Thymus (tissue), 14 donors: ENCODE measurements at places on chromosomes 6 and 20.

GRCh38 chr20:62233684-62234083 is 4.6 kb upstream of the OSBPL2 start:
- no peak for DNase-seq

DNA sequence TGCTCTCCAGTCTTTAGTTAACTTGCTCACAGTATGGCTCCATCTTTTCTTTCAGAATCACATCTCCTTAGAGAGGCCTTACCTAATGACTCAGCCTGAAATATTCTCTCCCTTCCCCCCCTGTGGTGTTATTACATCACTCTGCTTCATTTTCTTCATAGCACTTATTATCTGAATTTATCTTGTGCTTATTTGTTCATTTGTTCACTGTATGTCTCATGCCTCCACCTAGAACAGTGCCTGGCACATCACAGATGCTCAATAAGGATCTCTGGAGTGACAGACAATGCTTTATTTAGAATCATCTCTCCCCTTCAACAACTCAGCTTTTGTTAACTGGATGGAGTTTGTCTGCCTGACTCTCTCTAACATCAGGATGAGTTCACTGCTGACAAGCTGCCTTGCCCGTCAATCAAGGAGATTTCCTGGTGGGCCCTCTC is 96.6 kb upstream of the MAN1A1 start:
- no peak for DNase-seq

- no peak for DNase-seq
Measured at GRCh38 chr6:139853302-139853992, 479.0 kb upstream of the CITED2 start.

- no peak for DNase-seq
Measured at GRCh38 chr20:9663423-9663822, 149.0 kb downstream of the LAMP5 start.

DNA sequence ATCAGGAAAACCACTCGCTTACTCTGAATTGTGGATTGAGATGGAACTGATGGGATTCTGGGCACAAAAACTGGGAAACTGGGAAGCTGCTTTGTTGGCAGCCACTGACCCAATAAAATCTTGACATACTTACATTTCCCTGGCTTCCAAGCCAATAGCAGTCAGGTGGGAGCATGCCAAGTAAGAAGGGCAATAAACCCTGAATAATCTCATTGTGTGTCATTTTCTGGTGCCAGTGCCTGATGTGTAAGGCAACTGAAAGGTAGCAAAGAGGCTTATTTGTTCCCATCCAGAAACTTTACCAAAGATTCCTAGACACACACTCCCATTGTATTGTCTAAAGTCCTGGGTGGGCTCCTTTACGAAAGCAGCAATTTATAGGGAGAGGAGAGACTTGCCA is 93.2 kb downstream of the TBX18 start:
- no peak for DNase-seq

DNA sequence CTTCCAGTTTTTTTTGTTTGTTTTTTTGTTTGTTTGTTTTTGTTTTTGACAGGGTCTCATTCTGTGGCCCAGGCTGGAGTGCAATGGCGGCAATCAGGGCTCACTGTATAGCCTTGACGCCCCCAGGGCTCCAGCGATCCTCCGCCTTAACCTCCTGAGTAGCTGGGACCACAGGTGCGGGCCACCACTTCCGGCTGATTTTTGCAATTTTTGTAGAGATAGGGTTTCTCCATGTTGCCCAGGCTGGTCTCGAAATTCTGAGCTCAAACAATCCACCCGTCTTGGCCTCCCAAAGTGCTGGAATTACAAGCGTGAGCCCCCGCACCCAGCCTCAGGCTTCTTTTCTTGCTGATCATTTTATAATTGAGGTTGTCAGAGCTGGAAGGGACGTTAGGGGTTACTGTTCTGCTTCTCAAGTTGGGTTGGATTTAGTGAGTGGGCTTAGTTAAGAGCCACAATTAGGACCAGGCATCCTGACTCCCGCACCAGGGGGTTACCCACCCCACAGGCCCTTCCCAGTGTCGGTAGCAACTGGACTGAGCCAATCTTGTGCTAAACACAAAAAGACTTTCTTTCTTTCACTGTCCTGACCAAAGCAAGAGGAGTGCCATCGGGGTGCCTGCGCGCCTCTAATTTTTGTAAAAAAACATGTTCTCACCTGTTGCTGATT is 13.1 kb upstream of the ZSCAN9 start:
- DNase-seq = no peak

DNA sequence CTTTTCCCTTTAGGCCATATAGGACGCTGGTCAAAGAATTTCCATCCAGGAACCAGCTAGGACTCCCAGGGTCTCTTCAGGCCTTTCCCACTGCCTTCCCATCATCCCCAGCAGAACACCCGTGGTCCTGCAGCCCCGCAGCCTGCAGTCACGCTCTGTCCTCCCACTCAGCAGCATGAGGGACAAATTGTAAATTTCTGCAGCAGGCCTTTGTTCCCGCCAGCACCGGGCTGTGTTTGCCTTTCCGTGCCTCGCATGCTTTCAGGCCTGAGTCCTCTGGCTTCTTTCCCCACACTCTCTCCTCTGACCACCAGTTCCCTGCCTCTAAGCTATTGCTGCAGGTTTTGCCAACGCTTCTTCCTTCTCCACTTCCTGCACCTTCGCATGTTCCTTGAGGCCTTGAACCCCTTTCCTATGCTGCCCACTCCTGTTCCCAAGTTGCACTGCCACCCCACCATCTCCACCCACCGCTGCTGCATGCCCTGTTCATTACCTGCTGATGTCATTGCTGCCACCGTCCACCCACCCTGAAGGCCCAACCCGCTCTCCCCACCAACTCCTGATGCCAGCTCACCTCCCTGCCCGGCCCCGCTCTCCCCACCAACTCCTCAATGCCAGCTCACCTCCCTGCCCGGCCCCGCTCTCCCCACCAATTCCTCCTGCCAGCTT is 49.8 kb downstream of the RNASET2 start:
- DNase-seq = no peak

DNA sequence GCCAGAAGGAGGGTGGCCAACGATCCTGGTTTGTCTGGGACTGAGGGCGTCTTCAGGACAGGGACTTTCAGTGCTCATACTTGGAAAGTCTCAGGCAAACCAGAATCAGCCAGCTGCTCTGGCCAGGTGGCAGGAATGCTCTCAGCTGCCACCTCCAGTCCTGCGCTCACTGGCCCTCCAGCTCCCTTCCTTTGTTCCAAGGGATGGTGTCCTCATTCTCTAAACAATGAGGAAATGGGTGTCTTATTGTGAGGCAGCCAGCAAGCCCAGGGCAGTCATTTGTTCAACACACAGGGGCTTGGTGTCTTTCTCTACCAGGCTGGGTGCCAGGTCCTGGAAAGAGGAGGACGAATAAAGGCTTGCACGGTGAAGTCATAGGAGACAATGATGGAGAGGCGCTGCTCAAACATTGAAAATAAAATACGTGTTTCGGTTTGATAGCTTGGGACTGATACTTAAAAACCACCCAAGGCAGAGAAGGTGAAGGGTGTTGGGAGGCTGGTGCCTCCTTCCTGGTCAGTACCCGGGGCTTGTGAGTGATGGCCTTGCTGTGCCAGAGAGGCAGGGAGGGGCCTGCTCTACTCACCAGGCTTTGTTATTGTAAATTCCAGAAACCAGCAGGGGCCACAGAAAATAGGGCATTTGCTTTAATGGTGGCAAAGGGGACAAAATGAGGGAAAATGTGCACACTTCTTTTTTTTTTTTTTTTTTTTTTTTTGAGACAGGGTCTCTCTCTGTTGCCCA is 11.3 kb upstream of the TMEM181 start:
- DNase-seq = no peak

DNA sequence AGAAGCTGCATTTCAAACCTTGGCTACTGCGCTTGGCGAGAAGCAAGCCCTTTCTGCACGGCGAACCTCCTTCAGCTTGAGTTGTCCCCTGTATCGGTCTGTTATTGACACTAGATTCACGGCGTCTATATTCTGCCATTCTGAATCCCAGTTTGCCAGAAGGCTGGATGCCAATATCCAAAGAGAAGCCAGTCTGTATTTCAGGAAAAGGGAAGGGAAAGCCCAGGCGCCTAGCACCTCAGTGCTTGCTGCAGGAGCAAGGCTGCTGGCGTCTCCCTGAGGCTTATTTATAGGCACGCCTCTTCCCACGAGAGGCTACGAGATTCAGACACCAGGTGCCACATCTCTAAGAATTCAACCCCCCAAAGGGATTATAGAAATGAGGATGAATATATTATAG is 89.6 kb upstream of the CDH4 start:
- no peak for DNase-seq

DNA sequence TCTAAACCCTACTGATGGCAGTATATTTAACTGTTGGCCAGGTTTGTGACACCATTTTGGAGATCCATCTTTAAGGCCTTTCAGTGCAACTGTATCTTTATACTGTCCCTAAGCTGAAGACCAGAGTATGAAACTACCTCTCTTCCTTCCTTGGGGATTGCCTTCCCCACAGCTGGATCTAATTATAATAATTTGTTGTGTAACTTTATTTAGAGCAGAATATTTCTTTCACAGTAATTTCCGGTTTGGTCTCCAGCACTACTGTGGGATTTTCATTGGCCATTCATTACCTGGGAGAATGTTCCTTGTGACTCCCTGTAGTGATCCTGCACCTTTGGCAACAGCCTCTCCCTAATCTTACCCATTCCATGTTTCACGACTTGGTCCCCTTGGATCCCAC is 75.2 kb downstream of the AKAP7 start:
- no peak for DNase-seq

DNA sequence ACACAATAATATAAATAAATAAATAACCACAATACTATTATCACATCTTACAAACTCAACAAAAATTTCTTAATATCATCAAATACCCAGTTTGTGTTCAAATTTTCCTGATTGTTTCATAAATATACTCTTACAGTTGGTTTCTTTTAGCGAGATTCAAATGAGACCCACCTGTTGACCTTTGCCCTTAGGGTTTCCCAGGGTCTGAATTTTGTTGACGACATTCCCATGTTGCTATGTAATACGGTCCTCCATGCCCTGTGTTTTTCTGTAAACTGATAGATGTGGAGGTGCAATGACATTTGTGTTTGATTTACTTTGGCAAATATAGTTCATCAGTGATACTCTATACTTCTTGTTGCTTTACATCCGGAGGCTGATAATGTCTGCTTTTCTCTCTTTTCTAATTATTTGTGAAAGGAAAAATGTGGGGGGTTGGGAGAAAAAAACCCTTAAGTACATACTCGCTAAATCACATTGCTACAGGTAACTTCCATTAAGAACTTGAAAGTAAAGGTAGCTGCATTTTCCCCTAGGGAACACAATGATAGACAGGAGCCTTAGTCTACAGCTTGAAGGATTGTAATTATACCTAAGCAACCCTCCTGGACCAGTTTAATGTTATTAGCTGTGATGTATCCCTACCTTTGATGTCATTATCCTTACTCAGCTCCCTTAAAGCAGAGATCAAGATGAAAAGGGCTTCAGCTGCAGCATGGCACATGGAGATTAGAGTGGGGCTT is 6.6 kb downstream of the MOG start:
- no peak for DNase-seq

- no peak for DNase-seq
Measured at GRCh38 chr6:121794630-121795029, 359.2 kb downstream of the GJA1 start.

GRCh38 chr20:60970601-60971000 is 281.5 kb upstream of the CDH4 start:
- no peak for DNase-seq

- DNase-seq = no peak
Measured at GRCh38 chr6:56687551-56687950, 44.9 kb upstream of the DST start.

GRCh38 chr6:4884646-4885340 is 108.6 kb downstream of the CDYL start:
- no peak for DNase-seq

GRCh38 chr6:75402296-75402695 is 91.3 kb downstream of the FILIP1 start:
- DNase-seq = no peak

- DNase-seq = no peak
Measured at GRCh38 chr6:51865176-51865575, 222.2 kb downstream of the PKHD1 start.

DNA sequence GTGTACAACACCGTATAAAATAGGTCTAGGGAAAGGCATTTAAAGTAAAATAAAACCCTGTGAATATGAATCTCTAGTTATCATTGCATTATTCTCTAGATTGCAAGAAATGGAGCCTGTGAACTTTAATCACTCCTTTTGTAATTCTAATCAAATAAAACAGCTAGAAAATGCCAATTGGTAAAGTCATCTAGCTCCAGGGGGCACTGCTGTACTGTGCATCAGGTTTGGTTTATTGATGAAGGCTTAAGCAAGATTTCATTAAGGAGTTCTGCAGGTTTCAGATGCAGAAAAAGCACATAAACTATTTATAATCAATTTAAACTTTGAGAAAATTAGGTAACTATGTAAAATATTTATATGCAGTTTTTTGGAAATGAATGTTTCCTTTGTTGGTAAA is 645.0 kb downstream of the PHF3 start:
- no peak for DNase-seq

DNA sequence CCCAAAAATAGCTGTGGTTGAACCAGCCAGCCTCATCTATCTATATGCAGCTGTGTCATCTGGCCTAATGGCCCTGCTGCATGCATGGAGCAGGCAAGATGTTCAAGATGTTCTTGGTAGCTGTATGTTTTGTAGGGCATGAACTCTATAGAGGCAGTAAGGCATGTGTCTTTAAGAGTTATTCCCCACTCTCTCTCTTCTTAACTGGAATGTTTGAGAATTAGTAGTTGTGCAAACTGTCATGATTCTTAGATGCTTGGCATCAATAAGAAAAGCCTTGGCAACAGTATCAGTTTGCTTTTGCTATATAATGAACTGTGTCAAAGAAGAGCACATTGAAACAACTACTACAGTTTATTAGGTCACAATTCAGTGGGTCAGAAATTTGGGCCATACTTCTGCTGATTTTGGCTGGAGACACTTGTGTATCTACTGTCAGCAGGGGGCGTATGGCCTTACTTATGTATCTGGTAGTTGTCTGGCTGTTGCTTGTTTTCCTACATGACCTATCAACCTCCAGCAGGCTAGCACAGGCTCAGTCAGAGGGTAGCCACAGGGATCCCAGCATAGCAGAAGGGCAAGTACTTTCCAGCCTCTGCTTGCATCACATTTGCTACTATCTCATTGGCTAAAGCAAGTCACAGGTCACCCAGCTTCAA is 56.1 kb upstream of the LAMP5 start:
- no peak for DNase-seq

GRCh38 chr6:154139892-154140291 is 100.9 kb downstream of the OPRM1 start:
- DNase-seq = peak; percentile 17

DNA sequence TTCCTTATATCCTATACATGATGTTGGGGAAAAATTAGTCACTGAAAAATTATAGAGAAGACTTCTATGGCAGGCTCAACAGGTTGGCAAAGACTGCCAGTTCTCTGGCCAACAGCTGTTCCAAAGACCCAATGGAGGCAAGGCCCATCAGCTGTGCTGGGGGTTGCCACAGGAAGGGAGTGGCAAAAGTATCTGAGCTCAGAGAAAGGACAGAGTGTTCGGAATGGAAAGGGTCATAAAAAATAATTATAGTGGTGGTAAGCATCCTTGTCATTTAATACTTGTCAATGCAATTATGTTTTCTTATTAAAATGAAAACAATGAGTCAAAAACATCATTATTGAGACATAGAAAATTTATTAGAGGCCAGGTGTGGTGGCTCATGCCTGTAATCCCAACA is 36.1 kb downstream of the FASTKD5 start:
- DNase-seq = no peak

GRCh38 chr6:149389509-149390297 is 10.4 kb upstream of the SUMO4 start:
- no peak for DNase-seq

GRCh38 chr6:48101290-48101689 is 9.7 kb downstream of the PTCHD4 start:
- DNase-seq = no peak

- DNase-seq = peak; percentile 22
Measured at GRCh38 chr6:38012573-38012972, 193.0 kb downstream of the ZFAND3 start.
